Posterior cingulate gyrus (tissue), 11 donors: ENCODE measurements at places on chromosomes 6 and 20.

DNA sequence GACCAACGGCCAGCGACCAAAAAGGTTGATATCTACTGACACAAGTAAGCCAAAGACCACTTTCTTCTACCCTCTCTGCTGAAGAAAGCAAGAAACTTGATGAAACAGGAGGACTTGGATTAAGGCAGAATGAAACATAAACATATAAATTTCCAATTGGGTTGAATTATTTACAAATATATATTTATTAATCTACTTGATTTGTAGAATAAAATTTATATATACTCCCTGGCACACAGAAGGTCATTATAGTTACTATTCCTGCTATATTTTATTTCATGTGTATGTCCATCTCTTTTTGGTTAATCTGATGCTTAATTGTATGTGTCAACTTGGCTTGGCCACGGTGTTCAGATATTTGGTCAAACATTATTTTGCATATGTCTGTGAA is 4.2 kb upstream of the ADGRG6 start:
- no peak for DNase-seq

DNA sequence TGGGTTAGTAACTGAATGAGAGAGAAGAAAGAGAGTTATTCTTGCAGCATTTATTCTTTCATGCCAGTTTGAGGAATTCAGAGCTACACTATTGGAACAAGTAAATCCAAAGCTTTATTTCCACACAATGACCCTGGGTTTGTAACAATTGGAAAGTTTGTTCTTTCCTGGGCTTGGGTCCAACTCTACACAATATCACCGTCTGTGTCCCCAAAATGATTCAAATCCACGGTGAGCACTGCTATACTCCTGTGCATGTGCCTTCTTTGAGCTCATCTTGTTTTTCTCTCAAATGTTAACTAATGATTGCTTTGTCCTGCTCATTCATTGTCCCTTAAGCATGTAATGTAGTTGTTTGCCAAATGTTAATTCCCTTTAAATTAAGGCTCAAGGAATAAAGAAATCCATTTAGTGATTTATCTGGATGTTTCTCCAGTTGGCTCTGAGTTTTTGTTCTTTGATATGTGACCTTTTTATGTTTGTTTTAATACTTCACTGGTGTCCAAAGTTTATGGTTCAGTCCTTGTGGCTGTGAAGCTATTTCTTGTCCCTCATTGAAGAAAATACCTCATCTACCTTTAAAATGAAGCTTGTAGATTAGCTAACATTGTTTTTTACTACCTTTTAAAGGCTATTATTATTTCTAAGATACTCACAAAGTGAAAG is 20.5 kb upstream of the CRISP3 start:
- no peak for DNase-seq

- DNase-seq: no peak
Measured at GRCh38 chr6:117687021-117687648, 11.9 kb downstream of the NUS1 start.

- DNase-seq: peak; percentile 68
Measured at GRCh38 chr6:30730601-30731435, 10.7 kb downstream of the TUBB start.

DNA sequence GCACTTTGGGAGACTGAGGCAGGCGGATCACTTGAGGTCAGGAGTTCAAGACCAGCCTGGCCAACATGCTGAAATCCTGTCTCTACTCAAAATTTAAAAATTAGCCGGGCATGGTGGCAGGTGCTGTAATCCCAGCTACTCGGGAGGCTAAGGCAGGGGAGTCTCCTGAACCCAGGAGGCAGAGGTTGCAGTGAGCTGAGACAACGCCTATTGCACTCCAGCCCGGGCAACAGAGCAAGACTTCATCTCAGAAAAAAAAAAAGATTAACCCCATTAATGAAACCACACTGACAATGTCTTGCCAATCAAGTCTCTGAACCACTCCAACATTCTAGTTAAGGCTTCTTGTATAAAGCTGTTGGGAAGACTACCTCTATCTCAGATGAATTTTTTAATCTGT is 4.0 kb downstream of the PREP start:
- no peak for DNase-seq

DNA sequence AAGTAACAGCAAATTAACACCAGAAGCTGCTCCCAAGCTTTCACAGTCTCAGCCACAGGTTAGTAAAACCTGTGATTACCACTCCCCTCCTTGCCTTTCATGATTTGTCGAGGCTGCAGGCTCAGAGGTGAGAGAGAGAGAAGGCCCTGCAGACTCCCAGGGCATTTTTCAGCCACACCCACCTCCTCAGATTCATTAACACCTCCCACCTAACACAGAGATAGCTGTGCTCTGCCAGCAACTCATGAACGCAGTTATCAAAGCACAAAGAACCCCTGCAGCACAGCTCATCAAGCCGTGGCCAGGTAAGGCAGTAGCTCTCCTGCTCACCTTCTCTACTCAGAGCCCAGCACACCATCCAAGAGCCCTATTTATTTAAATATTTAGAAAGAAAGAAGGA is 27.1 kb downstream of the F13A1 start:
- no peak for DNase-seq

GRCh38 chr20:41064377-41064776 is 35.8 kb downstream of the TOP1 start:
- no peak for DNase-seq

DNA sequence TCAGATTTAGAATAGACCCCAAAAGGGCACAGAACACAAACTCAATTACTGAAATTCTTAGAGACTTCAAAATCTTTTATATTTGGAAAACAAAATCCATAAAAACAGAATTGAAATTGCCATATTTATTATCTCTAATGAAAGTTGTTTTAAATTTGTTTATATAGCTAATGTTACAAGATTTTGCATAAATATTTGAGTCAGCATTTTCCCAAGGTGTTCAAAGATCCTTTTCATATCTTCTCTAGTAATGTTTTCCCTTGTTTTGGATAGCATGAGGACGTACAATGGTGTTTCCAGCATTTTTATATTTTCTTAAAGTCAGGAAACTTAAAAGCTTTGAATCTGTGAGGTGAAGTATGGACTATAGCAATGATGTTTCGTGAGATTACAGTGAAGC is 235.2 kb upstream of the EPHA7 start:
- DNase-seq: no peak

DNA sequence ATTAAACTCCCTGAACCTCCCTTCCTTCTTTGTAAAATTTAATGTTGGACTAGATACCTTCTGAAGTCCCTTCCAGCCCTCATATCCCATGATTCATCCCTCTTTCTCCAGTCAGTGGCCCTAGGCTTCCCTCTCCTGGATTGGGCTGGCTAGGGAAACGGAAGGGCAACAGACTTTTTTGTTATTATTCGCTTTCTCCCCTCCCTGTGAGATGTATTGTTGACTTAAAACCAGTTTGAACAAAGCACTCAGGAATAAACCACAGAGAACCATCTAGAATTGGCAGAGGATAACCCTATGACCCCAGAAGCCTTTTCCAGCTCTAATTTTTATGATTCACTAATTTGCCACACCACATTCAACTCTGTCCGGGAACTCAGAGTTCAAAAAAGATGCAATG is 239.7 kb upstream of the SUPT3H start:
- no peak for DNase-seq

DNA sequence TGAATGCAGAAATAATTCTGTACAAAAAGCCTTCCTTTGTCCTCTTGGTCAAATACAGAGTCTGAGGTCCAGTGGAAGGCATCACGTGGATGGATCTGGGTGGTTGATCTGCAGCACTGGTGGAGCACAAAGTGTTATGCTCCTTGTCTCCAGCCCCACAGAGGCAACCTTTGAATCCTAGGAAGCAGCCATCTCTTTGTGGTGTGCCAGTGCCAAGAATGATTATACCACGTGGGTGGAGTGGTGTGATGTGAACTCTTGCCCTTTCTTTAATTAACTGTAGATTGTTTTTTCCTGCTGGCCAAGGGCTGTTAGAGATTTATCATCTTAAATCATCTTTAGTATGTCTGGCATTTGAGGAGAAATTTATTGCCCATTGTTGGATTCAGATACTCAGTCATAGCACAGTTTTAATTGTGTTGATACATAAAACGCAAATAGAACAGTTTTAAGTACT is 31.1 kb downstream of the NCOA7 start:
- DNase-seq: no peak

GRCh38 chr6:42341771-42342553 is 109.8 kb downstream of the TRERF1 start:
- DNase-seq: no peak

DNA sequence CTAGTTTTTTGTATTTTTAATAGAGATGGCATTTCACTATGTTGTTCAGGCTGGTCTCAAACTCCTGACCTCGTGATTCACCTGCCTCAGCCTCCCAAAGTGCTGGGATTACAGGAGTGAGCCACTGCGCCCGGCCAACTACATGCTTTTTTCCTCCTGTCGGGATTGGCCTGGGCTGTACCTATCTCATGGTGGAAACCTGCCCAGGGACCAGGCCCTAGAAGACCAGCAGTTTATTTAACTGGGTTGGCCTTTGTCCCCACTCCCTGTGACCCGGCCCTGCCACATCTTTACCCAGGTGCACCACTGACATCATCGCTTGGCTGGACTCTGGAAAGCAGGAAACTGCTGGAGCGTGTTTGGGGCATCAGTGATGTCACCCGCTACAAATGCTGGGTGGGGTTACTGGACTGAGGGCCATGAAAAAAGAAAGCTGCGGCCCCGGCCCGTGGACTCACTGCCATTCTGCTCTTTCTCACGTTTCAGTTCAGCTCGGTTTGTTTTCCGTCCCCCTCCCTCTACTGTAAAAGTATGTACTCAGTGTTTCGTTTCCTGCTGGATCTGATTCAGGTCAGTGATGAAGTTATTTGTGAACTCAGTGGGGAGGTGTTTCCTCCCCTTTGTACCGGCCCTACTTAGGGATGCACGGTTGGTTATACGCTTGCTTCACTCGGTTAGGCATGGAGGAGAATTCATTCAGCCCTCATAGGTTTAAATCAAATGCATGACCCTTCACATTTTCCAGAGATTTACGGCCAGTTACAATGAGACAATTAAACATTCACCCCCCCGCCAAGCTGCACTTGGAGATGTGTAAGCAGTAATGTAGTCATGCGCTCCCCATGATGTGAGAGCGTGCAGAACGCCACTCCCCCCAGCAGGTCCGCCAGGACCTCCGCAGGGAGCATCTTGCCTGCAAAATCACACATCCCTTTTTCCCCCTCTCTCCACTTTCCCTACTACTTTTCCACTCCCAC is 179.3 kb downstream of the MTHFD1L start:
- DNase-seq: no peak

- no peak for DNase-seq
Measured at GRCh38 chr6:40688214-40688761, 101.1 kb upstream of the LRFN2 start.

DNA sequence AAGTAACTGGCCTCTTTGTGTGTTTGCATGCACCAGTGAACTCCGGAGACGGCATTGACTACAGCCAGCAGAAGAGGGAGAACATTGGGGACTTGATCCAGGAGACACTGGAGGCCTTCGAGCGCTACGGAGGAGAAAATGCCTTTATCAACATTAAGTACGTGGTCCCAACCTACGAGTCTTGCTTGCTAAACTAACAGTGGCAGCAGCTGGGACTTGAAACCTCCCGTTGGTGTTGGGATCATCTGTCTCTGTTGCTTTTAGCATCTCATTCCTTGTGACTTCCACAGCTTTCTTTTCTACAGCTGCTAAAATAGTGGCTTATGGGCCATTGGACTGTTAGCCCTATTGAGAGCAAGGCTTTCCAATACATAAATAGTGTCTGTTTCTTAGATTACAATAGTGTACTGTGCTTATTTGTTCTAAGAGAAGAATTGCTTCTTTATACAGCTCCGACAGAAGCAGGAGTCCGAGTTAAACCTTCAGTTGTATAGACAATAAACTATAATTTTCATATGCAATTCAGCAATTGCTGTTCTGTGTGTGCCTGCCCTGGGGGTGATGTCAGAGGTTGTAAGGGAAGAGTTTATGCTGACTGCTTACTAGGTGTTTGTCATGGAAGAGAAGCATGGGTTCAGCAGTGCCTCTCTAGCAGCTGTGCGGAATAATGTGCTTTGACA is 99.6 kb upstream of the QKI start:
- DNase-seq: no peak

- no peak for DNase-seq
Measured at GRCh38 chr20:49641683-49642656, 71.7 kb downstream of the B4GALT5 start.

GRCh38 chr6:7260291-7261031 is 52.5 kb downstream of the SSR1 start:
- peak; percentile 53 for DNase-seq

DNA sequence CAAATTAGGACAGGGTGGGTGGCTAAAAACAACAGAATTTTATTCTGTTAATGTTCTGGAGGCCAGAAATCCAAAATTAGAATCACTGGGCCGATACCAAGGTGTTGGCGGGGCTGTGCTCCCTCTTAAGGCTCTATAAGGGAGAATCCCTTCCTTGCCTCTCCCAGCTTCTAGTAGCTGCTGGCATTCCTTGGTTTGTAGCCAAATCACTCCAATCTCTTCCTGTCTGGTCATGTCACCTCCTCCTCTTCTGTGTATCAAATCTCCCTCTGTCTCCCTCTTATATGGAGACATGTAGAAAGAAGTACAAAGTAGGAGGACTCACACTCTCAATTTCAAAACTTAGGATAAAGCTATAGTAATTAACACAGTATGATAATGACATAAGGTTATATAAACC is 102.9 kb upstream of the SIRPA start:
- DNase-seq: no peak

DNA sequence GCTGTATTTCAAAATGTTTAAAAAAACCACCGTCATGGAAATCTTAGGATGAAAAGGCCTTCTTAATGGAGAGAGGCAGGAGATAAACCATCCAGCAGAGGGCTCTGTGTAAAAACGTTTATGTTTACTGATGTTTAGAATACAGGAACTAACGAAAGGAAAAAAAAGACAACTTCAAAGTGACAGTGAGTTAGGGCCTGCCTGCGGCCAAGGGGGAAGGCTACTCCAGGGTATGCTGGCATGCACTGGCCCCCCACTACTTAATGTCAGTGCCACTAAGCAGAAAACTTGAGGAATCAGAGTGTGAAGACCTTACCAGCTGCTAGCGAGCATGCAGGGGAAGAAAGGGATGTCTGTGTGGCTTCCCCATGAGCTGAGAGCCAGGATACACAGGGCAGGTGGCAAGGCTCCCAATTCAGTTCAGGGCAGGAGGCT is 47.7 kb downstream of the AKAP7 start:
- DNase-seq: no peak
